T-helper 2 cell treated with Interferon-gamma antibody and Interleukin-4, amounts not matched to agents 5 μg/mL and 100 μg/mL, for 36 hours (primary cell): ENCODE measurements at places on chromosomes 4 and X.

GRCh38 chr4:102799816-102800215, 27.5 kb downstream of the UBE2D3 start:
- no peak for DNase-seq

DNA sequence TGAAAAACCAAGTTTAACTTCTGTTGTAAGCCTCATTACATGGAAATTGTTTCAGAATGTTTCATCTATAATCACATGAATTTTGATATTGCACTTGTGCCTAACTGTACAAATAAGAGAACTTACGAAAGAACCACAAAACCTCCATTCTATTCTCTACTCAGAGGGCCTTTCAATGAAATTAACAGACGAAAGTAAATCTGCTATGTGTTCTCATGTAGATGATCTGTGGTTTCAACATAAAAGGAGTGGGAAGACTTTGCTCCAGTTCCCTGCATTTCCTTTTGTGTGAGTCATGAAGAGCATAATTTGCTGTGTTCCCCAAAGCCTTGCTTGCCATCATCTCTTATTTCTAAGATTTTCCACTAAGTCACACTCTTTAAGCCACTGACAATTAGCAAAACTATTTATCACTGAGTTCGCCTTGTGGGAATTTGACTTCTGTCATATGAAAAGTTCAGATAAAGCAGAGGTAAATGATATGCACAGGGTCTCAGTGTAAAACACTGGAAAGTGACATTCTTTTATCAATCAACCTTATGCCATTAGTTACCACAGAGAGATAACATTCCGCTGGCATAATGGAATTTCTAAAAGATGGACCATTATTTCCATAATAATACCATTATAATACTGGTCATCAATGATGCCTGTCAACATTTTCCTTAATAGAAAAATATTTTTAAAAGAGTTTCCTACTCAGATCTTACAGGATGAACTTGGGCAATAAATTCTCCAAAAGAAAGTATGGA, 329.8 kb downstream of the NR3C2 start:
- DNase-seq = no peak

- DNase-seq = no peak
Observed at GRCh38 chr4:102730968-102731533, 29.7 kb downstream of the MANBA start.

DNA sequence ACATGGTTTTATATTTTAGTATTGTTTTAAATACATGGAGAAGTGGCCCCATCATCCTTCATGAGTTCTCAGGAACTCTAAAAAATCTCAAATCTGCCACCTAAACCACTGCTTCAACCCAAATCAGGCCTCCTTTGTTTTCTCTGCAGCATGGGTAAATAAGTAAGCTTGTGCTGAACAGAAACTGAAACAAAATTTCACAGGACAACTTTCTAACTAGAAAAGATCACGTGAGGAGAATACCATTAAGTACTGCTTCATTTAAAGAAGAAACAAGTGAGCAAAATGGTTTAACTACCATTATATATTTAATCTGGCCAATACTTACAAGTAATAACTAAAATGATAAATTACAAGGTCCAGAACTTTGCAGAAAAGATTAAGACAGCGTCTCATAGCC, 2.5 kb downstream of the ARAP2 start:
- DNase-seq = no peak

- no peak for DNase-seq
Observed at GRCh38 chr4:30718021-30718542, 2.1 kb upstream of the PCDH7 start.

DNA sequence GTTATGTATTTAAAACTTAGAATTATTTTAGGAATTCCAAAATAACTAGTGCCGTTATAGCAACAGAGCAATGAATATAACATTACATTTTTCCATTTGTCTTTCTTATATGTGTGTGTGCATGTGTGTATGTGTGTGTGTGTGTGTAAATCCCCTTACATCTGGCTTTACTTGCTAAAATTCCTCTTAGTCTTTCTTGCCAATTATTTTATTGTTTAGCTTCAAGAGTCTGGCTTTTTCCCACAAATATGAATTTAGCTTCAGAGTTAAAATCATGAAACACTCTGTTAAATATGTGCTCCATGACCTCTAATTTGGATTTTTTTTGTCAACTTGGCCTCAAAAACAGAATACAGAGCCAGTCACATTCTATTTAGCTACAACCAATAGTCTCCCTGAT, 18.9 kb downstream of the FGF13 start:
- DNase-seq = no peak

DNA sequence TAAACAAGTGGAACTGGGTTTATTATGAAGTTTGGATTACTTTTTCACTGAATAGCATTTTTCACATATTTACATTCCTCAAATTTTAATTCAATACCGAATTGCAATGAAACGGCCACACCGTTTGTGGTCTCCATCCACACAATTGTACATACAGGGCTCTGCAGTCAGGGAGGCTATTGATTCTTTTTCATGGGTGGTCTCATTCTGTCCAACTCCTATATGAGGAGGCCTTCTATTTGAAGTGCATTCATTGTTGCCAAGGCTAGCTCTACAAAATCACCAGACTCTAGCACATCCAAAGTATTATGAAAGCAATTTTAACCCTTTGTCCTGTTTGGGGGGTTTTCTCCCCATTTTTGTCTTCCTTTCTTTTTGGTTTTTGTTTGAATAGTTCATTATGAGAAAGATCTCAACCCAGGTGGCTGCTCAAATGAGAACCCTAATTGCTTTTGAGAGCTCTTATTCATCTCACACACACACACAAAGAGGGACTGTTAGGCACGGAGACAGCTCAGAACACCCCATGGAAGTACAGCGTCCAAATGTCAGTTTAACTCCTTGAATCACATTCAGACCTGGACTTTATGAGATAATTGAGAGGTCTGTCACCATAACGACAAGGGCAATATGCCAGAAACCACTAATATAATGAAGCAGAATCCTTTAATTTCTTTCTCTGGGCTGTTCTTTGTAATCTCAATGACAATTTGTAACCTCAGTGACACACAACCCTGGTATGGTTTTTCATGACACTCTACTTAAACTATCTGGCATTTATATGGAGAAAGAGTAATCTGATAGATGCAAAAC, 79.4 kb downstream of the NLGN4X start:
- no peak for DNase-seq

GRCh38 chrX:120499301-120500072, 30.4 kb upstream of the LAMP2 start:
- DNase-seq = no peak

DNA sequence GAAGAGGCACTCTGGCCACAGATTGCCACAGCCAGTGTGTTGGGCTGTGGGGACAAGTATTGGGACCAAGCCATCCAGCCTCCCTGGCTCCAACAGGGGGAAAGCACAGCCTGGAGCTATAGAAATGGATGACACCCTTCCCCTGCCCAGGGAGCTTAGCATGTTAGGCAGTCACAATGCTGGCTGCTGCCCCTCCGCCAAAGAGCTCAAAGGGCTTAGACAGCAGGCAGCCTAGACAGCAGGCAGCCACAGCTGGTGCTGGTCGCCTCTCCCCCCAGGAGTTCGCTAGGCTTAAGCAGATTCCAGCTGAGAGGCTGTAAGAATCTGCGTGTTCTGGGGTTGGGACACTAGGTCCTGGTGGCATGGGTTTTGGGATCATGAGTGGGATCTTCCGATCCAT, 94.5 kb upstream of the MXRA5 start:
- DNase-seq = no peak

DNA sequence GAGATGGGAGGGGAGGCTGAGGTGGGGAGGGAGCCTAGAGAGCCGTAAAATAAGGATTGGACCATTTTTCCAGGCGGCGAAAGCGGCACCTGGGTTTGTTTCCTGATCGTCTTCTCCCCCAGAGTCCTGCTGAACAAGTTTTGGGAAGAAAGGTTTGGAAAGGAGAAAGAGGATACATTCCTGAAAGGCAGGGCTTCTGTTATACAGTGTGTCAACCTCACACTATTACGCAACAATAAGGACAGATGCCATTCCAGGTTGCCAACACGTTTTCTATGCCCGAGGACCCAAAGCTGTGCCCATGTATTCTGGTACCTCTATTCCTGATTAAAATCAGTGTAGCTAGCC, 658 bp downstream of the SCOC start:
- no peak for DNase-seq

GRCh38 chr4:83318666-83319065, 16.0 kb downstream of the HPSE start:
- no peak for DNase-seq

DNA sequence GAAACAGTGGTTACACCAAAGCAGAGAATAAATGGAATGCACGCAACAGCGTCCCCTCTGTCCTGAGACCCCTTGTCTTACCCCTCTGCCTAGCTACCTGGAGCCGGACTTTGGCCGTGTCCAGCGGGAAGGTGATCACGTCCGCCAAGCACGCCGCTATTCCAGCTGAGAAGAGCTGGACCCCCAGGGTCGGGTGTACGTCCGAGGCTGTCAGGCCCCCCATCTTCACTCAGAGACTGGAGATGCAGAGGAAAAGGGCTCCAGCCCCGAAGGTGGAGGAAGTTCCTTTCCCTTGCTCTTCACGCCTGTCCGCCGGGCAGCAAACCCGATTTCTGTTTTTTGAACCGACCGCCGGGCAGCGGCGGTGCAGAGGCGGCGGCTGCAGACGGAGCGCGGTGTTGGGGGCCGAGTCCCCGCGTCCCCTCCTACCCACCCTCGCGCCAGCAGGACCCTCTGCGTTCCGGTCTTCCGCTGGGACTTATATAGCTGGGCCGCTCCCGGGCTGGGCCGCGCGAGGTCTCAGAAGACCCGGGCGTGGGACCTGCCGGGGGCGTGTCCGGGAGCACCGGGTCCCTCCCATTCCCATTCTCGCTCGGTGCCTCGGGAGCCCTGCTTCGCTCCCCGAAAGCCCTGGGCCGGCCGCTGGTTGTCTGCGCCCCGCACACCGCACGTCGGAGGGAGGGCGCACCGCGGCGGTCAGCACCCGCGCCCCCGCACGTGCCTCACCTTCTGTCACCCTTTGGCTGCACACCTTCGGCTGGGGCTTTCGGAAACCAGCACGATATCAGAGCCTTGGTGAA, at the start of gene UCP1:
Gene UCP1, minus strand, starts transcription at position 455 of the 800 bp plus-strand sequence. Its CDS starts 232 bp downstream, at position 223.
- no peak for DNase-seq

- DNase-seq = no peak
Observed at GRCh38 chrX:46547857-46548256, 2.6 kb upstream of the ZNF674 start.

DNA sequence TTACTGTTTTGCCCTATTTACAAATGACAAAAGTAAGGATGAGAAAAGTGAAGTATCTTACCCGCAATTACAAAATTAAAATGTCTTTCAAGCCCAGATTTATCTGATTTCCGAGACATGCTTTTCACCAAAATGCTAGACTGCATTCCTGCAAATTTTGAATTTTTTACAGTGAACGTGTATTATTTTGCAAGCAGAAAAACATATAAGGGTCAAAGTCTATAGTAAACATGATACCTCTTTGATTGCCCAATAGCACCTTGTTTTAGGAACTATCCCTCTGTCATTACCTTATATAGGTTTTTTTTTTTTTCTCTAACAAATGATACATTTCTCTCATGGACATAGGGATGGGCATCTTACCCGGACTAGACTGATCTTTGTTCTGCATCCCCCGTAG, 134.2 kb upstream of the RAP2C start:
- DNase-seq = no peak

DNA sequence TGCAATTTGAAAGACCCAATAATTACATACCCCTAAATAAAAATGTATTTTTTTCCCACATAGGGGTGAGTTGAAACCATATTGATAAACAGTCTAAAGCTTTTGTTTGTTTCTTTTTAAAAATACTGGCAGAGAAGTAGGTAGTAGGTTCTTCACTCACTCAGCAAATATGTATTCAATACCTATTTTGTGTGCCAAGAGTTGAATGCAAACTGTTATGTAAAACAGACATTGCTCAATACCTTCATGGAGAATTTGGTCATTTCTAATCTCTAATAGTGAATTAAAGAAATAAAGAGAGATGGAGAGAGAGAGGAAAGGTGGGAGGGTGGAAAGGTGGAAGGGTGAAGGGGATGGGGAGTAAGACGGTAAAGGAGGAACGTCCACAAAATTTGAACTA, 589.9 kb upstream of the GNPDA2 start:
- DNase-seq = no peak

DNA sequence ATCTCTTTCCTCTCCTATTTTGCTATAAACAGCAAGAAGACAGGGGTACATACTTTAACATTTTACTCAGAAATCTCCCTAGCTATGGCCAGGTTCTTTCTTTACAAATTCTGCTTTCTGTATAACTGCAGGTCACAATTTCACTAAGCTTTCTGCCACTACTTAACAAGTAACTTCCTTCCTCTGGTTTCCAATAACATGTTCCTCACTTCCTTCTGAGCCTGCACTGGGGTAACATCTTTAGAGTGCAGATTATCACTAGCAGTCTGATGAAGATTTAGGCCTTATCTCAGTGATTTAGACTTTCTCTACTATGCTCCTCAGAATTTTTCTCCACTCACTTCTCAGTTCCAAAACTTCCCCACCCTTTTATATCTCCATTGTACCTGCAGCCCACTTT, 1930.5 kb upstream of the AGA start:
- DNase-seq = no peak
